ENCODE measurements at places on chromosomes 13 and 19.
A peak's percentile ranks its signal among the peaks of the same experiment; 100 is the strongest.

DNA sequence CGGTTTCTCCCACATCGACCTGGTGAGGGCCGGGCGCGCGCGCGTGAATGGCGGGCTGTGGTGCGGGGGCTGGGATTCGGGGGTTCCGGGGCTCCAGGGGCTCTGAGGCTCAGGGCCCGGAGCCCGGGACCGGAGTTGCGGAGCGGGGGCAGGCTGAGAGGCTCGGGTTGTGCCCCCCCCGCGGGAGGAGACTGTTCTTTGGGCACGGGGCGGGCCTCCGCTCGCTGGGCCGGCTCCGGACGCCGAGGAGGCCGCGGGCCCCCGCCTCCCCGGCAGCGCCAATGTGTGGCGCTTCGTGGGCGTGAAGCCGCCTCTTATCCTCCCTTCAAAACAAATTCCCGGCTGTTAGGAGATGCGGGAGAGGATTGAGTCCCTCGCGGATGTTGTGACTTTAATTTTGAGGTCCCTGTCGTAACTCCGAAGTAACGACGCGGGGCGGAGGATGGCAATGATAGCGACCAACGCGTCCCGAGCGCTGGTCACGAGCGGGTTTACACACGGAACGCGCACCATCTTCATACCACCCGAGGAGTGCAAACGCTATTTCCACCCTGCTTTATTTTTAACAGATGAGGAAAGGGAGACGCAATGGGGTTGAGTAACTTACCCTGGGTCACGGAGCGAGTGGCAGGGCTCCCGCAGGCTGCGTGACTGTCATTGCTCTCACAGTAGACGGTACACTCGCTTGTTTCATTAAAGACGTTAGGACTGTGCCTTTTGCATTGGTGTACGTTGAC, 536 bp downstream of the UBA2 start:
- no peak for DNase-seq

DNA sequence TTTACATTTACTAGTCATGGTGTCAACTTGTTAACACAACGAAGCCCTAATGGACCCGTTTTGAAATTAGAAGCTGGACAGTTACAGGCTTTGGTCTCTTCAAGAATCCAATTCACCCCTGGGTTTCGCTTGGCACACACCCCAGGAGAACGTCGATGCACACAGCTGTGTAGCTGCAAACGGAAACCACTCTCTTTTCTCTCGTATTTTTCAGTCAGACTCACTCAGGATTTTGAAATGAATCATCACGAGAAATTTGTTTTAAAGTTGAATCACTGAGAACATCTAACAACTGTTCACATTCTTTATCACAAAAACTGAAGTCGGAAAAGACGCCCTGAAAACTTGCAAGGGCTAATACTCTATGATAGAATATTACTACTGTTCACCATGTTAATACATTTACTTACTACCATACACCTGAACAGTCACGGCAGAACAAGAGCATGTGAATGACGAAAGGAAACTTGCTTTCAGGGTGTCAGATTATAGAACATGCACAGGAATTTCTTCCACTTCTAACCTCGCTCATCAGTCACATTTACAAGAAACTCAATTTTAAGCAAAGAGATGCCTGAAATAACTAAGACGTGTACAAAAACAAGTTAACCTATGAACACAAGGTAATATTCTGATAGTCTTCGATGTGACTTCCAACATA, 4.7 kb downstream of the PNMA8A start:
- no peak for DNase-seq

DNA sequence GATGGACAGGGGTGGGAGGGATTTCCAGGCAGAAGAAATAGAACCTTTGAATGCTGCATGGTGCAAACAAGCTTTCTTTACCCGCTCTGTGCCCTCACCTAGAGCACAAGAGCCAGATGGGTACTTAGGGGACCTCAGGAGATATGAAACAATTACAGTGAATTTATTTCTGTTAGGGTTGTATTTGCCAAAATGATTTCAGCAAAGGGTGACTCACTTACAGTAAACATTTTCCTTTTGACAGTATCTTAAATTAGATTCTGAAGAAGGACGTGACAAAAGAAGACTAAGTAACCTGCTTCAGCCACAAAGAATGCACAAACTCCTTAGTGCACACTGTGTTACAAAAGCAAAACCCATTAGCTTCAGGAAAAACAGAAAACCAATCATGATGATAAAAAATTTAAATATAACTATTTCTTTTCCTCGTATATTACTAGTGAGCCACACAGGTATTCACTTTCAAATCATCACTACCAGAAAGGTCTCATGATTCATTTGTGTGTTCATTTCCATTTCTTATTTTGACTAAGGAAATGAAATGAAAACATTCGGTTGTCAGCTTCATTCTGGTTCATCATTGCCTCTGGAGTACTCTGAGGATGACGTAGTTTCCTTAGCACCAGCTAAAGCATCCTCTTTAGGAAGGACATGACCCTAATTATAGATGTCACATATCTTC, 158.8 kb downstream of the NHLRC3 start:
- DNase-seq, result no peak

DNA sequence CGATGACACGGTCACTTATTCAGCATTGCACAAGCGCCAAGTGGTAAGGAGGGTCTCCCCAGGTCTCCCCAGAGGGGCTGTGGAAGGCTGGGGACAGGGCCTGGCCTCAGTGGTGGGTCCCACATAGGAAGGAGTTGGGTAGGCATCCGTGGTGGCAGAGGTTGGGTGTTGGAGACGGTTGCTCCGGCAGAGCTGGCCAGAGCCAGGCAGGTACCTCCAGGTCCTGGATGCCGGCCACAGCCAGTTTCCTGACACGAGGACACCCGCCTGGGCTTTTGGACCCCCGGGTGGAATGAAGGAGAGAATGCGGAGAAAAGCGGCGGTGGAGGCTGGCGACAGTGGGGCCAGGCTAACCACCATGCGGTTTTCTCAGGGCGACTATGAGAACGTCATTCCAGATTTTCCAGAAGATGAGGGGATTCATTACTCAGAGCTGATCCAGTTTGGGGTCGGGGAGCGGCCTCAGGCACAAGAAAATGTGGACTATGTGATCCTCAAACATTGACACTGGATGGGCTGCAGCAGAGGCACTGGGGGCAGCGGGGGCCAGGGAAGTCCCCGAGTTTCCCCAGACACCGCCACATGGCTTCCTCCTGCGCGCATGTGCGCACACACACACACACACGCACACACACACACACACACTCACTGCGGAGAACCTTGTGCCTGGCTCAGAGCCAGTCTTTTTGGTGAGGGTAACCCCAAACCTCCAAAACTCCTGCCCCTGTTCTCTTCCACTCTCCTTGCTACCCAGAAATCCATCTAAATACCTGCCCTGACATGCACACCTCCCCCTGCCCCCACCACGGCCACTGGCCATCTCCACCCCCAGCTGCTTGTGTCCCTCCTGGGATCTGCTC, 1.3 kb upstream of the FFAR1 start:
- DNase-seq, result peak; percentile 46

GRCh38 chr13:33284031-33284430, 1.5 kb downstream of the STARD13 start:
- DNase-seq, result no peak

Measured in effector memory CD8-positive, alpha-beta T cell (primary cell).